DND-41 (cell line): ENCODE measurements at places on chromosomes 3 and 15.

- no peak for DNase-seq
These were observed 36.8 kb upstream of the SEC13 start for GRCh38 chr3:10357592-10358308.

GRCh38 chr3:86788371-86788770, 202.6 kb downstream of the VGLL3 start:
- DNase-seq, result no peak

DNA sequence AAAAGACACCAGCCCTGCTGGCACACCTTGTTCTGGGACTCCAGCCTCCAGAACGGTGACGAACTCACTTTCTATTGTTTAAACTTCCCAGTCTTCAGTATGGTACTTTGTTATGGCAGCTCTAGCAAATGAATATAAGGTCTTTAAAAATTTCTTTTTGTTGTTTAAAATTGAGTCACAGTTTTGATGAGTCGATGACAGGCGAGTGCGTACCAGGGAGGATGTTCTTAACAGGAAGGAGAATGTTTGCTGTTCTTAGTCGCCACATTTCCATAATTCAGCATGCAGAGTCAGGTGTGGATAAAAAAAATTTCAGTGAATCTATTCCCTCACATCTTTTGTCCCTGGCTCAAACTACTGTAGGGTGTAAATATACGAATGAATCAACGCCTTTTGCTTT, 12.4 kb downstream of the DNASE1L3 start:
- no peak for DNase-seq

DNA sequence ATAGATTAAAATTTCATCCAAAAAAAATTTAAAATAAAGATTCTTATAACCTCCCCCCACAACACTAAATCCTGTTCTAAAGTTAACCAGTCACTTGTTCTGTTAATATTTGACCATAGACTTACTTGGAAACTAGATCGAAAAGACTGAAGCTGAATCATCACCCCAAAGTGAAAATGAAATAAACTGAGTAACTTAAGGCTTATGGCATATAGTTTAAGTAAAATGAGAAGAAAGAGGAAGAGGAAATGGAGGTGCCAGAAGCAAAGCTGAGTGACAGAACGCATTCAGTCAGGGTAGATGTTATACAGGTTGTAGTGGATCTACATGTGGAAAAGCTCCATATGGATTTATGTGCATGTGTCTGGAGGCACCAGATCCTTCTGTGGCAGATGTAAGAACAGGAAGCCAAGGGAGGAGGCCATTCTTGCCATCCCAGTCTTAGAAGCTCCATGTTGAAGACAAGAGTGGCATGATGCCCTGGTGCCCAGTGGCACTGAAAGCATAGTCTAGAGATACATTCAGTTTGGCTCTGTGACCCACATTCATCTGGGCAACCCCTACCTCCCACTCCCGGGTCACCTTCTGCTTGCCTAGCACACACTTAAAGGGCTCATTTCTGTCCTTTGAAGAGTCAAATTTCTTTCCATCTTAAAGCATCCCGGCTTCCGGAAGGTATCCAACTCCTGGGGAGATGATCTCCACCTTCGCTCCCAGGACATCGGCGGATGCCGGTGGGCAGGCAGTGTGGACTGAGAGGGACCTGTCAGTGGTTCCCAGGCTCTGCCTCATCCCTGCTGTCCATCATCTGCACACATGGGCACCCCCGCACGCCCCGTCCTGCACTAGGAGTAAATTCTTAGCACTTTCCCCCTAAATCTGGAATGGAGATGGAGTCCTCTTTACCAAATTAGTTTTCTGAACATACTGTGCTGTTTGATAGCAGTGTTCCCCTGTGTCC, 90.8 kb downstream of the NEO1 start:
- DNase-seq, result no peak

DNA sequence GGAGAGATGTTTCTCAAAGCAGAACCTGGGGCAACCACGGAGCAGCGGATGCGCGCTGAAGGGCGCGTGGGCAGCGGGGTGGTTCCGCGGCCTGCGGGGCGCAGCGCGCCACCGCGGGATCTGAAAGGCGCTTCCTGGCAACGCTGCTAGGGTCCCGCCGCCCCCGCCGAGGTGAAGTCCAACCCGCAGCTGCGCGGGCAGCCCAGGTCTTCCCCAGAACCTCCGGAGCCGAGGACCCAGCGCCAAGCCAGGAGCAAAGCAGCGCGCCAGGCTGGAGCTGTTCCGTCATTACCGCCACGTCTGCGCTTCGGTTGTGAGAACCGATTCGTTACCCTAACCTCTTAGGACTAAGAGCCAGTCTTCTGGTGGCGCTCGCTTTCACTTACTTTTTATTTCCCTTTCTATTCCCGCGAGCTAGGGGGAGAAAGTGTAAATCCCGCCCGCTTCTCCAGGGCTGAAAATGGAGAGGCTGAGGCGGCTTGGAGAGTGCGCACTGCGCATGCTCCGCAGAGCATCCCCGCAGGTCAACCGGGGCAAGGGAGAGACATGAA, 3.2 kb upstream of the GABRG3 start:
- no peak for DNase-seq
